ENCODE measurements at places on chromosomes 16 and 17.
A peak's percentile ranks its signal among the peaks of the same experiment; 100 is the strongest.

GRCh38 chr17:40525294-40525693, 23.9 kb upstream of the TNS4 start:
- peaks cover 13% of the 10 kb centered on the region for H3K4me1 ChIP-seq
- H3K27me3 ChIP-seq: no peaks in the 10 kb centered on the region
- H3K36me3 ChIP-seq: no peaks in the 10 kb centered on the region
- no peak overlapping the region for H3K27ac ChIP-seq
- H3K4me3 ChIP-seq: no peak overlapping the region

DNA sequence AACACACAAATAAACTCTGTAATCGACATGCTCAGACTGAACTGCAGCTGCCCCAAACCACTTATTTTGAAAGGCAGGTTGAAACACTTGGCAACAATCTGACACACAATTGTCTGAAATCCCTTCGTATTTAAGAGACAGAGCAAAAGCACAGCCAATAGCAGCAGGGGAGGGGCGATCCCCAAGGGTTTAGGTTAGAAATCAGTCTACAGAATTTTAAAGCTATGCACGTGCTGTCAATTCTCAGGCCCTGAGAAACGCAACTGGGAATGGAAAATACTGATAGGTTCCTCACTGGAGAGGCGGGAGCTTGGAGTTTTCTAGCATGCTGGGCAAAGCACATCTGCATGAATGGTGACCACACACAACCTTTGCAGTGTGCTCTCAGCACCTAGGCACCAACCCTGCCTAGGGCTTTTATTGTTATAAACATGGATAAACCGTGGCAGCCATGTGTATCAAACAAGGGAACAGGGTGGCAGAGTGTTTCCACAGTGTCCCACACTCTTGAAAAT, 168.0 kb downstream of the AATF start:
- no peak overlapping the region for H3K27ac ChIP-seq
- DNase-seq: no peak
- no peaks in the 10 kb centered on the region for H3K4me1 ChIP-seq
- H3K36me3 ChIP-seq: peaks cover 86% of the 10 kb centered on the region
- no peaks in the 10 kb centered on the region for H3K27me3 ChIP-seq

GRCh38 chr17:35073991-35074627, 10.6 kb upstream of the RFFL start:
- H3K36me3 ChIP-seq: no peaks in the 10 kb centered on the region
- H3K27me3 ChIP-seq: no peaks in the 10 kb centered on the region
- peak overlapping the region; percentile 66 for H3K27ac ChIP-seq

DNA sequence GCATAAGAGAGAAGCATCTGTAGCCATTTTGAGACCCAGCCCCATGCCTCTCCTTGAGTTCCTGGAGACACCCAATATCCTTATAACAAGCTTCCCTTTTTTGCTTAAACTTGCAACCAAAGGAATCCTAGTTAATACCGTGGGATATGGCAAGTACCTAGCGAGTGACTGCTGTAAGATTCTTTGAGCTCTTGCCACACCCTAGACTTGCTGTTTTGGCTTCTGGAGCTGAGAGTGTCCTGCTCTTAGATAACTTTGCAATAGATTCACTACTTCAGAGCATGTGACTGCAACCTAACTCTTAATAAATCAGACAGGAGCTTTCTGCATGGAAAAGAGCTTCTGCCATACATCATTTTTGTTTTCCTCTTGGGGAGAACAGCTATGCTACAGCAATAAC, 58.3 kb downstream of the AKAP1 start:
- no peak for DNase-seq
- H3K36me3 ChIP-seq: no peaks in the 10 kb centered on the region
- peaks cover 13% of the 10 kb centered on the region for H3K27me3 ChIP-seq
- H3K4me3 ChIP-seq: no peak overlapping the region

DNA sequence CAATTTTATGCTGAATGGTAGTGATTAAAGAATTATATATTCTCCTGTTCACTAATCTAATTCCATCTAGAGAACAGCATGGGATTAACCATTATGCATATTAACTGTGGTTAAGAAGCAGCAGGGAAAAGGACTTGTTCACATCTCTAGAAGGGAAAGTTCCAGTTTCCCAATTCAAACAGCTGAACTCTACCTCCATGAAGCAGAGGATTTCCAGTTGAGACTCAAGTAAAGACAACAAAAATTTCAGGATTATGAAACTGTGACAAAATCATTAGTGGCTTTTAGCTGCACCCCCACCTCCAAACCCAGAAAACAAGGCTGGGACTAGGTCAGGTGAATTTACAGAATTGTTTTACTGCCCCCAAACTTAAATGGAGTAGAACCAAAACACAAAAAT, 73.6 kb downstream of the USP32 start:
- H3K4me3 ChIP-seq: no peak overlapping the region
- H3K27me3 ChIP-seq: no peaks in the 10 kb centered on the region
- no peak for DNase-seq

DNA sequence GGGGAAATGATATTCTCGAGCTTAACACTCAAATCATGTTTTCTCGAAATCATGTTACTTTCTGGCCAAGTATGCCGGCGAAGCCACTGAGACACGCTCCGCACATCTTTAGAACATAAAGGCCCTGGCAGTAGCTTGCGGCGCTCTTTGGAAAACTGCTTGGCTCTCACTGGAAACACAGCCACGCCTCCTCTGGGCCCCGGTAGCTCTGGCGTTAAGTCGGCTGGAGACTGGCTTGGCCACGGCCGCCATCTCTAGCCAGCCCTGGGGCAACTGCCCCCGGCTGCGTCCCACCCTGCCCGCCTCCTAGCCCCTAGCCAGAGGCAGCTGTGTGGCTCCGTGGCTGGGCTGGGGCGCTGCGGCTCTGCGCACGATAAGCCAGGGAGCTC, 9.2 kb upstream of the BAIAP2 start:
- DNase-seq: no peak
- peaks cover 16% of the 10 kb centered on the region for H3K4me1 ChIP-seq
- H3K36me3 ChIP-seq: peaks cover 2% of the 10 kb centered on the region
- H3K27ac ChIP-seq: no peak overlapping the region

DNA sequence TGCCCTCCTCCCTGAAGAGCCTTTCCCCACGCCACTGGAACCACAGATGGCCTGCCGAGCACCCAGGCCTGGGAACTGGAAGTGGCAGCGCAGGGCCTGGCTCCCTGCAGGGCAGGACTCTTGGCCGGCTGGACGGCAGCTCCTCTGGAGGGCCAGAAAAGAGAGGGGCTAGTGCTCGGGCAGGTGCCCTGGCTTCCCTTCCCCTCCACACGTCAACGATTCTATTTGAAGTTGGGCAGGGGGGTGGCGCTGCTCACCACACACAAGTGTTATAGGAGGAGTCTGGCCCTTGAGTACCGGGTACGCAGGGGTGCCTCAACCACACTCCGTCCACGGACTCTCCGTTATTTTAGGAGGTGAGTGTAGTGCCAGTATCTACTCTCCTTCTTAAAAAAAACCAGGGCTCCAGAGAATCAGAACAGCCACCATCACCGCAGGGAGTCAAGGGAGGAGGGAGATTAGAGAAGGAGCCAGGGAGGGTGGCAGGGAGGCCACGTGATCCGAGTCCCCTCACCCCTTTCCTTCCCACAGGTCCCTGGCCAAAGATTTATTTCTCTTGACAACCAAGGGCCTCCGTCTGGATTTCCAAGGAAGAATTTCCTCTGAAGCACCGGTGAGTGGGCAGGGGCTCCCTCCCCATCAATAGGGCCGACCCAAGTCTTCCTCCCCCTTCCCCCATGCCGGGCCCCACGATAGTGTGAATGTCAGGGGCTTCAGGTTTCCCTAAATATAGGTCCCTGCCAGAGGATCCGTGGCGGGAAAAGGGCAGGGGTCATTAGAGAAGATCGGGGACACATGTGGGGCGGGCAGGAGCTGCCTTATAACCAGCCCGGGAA, 1.4 kb upstream of the ALDOA start:
- H3K27ac ChIP-seq: peak overlapping the region; percentile 97
- H3K36me3 ChIP-seq: peaks cover 30% of the 10 kb centered on the region
- H3K4me1 ChIP-seq: peaks cover 25% of the 10 kb centered on the region
- no peaks in the 10 kb centered on the region for H3K27me3 ChIP-seq
- H3K4me3 ChIP-seq: peak overlapping the region; percentile 98
- DNase-seq: peak; percentile 49

GRCh38 chr17:42294469-42295398, 6.4 kb downstream of the STAT5A start:
- H3K27me3 ChIP-seq: no peaks in the 10 kb centered on the region
- peaks cover 4% of the 10 kb centered on the region for H3K4me1 ChIP-seq
- no peak overlapping the region for H3K4me3 ChIP-seq

DNA sequence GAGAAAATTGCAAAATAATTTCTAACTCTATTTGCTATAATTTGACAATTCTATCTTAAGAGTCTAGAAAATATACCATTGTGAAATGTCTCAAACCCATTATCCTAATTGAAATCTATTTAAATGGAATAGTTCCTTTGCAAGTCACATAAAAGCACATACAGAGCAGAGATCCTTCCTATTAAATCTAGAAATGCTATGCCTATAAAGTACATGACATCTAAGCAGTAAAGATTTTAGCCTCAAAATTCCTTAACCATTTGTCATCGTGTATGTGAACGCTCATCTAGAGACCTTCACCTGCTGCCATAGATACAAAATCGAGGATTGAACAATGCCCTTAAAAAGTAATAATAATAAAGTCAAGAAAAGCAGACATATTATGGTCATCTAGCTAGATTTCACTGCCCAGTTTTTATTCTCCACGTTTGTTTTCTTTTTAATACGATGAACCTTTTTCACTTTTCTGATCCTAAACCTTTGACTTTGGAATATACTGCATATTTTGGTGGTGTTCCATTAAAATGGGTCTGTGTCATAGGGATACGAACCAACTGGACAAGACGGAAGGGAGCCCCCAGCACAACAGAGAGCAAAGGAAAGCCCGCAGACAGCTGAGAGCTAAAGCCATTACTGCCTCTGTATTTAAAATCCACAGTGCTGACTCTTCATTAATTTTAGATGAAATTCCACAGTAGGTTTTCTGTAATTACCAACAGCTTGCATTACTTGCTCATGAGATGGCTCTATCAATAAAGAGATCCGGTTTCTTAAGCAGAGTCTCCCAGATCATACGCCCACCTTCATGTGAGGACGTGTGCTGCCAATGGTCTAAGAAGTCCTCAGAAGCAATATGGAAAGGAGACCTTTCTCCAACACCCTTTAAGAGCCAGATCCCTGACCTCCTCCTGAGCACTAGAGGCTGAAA, 17.6 kb downstream of the TEX2 start:
- no peak overlapping the region for H3K4me3 ChIP-seq
- H3K27me3 ChIP-seq: no peaks in the 10 kb centered on the region
- no peaks in the 10 kb centered on the region for H3K36me3 ChIP-seq
- peaks cover 6% of the 10 kb centered on the region for H3K4me1 ChIP-seq

DNA sequence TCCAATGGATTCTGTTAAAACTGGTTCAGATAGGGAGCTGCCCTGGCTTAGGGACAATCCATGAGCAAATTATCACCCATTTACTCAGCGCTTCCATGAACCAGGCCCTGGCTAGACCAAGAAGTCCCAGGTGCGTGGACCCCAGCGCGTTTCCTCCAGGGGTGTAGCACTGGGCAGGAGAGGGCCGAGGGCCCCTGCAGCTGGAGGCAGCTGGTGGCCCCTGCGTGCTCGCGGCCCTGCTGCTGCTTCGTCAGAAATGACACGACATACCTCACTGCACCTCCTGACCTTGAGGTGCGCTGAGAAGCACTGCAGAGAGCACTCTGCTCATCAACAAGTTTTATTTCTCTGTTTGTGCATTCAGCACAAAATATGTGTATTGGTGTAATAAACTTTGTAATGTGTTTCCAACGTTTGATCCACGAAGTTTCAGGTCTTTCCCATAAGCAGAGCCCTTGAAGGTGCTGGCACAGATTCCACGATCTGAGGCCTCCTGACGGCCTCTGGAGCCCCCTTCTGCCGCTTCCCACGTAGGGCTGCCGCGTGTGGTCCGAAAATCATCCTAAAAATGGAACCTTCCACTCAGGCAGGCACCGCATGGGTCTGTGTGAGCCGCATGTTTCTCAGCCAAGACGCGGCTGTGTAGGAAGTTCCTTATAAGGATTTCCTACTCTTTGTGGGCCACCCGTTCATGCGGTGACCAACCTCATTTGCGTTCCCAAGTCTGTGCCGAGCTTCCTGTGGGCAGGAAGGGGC, 50.8 kb upstream of the ZCCHC14 start:
- DNase-seq: no peak
- no peak overlapping the region for H3K27ac ChIP-seq
- no peaks in the 10 kb centered on the region for H3K36me3 ChIP-seq
- H3K27me3 ChIP-seq: peaks cover 66% of the 10 kb centered on the region
- H3K4me3 ChIP-seq: no peak overlapping the region

DNA sequence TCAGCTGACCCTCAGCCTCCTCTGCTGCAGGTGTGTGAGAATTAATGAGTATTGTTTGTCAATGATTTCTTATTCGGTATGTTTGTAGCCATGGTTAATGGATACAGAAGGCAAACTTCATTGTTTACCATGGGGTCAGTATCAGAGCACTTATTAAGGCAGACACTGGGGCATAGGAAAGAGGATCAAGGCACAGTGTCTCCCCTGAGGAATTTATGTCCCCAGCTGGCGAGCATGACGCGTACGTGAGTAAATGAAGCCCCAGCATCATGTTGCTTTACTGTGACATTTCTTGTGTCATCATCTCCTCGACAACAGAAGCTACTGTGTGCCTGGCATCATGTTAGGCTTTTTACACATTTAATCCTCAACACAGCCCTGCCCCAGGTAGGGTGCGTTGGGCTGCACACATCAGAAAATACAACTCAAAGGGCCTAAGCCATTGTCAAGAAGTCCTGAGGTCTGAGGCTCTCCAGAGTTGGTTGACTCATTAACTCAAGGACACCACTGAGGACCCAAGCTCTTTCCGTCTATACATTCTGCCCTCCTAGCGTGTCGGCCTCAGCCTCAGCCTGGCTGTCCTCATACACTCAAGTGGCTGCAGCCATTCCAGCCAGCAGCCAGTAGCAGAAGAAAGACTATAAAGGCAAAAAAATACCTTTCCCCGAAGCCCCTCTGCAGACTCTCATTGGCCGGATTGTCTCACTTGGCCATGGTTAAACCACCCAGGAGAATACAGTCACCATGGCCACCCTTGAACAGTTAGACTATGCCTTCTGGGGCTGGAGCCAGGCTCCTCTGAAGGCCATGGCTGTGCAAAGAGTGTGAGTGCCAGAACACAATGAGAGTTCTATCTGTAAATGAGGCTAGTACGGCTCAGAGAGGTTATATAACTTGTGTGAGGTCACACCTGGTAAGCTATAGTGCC, 13.9 kb upstream of the ZCCHC14 start:
- H3K4me1 ChIP-seq: no peaks in the 10 kb centered on the region
- H3K4me3 ChIP-seq: peak overlapping the region; percentile 53

DNA sequence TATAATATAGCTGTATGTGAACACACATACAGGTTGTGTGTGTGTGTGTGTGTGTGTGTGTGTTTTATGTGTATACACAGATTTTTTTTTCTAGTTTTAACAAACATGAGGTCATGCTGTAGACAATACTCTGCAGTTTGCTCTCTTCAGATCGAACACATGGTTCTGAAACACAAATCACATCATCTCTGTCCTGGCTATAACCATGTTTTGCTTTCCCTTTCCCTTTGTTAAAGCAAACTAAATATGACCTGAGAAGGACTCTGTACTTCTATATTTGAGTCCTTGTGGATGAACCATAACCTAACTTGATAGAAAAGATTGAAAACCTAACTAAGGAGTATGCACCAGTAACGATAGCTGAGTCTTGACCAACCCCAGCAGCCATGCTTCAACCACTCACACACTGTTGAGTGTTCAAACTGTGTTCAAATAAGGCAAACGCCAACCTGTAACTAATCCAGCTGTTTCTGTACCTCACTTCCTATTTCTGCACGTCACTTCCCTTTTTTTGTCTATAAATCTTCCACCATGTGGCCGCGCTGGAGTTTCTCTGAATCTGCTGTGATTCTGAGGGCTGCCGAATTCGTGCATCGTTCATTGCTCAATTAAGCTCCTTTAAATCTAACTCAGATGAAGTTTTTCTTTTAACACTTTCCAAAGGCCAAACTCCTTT, 303.8 kb downstream of the HS3ST3B1 start:
- no peak for DNase-seq
- no peaks in the 10 kb centered on the region for H3K36me3 ChIP-seq
- H3K27ac ChIP-seq: no peak overlapping the region
- H3K4me3 ChIP-seq: no peak overlapping the region

All from mesenchymal stem cell (in vitro differentiated cells and primary cell).